Gastrocnemius medialis (tissue), 4 donors: ENCODE measurements at places on chromosomes 5 and 9. TPM values are rescaled to one million over a fixed set of nuclear protein-coding genes. Genes with fewer than 3 reads are reported as not detected.

DNA sequence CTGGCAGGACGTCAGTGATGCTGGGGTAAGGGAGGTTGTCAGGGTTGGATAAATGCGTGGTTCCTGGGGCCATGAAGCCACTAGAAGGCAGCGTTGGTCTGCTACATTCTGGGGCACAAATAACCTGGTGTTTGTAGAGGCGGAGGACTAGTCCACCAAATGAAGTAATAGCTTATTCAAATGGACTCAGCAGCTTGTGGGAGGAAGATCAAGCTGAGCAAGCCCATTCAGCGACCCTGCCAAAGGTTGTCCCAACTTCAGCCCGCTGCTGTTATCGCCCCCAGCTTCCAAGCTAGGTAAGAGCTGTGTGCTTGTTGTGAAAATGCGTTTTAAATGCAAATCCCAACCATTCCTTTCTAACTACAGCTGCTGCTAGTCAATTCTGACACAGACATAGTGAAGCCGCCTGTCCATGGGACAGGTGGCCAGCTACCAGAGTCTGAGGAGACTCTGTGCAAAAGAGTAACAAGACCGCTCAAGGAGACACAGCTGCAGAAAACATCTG, 7.6 kb upstream of the FAM240B start:
- DNase-seq, result no peak

DNA sequence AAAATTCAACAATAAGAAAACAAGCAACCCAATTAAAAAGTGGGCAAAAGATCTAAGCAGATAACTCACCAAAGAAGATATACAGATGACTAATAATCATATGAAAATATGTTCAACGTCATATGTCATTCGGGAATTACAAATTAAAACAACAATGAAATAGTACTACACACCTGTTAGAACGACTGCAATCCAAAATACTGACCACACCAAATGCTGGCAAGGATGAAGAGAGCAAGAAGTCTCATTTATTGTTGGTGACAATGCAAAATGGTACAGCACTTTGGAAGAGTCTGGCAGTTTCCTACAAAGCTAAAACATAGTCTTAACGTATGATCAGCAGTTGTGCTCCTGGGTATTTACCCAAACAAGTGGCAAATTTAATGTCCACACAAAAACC, 37.5 kb downstream of the NDUFS4 start:
- DNase-seq, result no peak

Gene CARD6
- 3.6 TPM for total RNA-seq

Gene TLR4
- total RNA-seq, result 10.3 TPM

Gene TSSK1B
- not detected for total RNA-seq

GRCh38 chr9:108339251-108339650, 516.5 kb downstream of the ACTL7B start:
- no peak for DNase-seq

DNA sequence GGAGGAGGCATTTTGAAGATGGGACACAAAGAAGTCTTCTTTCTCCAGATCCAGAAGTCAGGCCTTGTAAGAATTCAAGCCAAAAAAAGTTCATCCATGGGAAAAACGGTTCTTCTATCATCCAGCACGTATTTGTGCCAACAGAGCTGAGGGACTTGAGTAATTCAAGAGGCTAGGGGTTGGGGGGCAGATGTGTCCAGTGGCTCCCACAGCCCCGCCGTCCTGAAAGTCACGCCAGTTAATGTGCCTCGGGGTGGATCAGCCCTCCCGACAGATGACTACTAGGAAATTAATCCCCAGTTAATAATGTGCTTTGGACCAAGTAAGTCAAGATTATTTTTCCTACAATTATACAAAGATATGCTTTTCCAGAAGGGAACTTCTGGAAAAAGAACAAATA, 23.4 kb downstream of the NREP start:
- no peak for DNase-seq

Gene ACSL6
- total RNA-seq, result 0.29 TPM

DNA sequence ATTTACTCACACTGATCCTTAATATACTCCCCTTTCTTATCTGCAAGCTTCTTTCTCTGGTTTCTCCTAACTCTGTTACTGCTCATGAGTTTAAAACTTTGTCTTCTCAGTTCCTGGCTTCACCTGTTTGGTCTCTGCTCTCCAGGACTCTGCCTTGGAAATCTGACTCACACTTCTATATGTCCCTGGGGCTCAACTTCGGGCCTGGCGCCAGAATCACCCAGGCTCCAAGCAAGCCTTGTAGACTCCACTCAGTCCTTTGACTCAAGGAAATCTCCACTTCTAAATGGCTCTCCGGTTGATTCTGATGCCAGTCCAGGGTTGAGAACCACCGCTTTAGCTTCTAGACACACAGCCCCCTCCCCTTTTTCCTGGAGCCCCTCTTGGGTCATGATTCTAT, 57.8 kb downstream of the TMC1 start:
- DNase-seq, result peak; percentile 50

DNA sequence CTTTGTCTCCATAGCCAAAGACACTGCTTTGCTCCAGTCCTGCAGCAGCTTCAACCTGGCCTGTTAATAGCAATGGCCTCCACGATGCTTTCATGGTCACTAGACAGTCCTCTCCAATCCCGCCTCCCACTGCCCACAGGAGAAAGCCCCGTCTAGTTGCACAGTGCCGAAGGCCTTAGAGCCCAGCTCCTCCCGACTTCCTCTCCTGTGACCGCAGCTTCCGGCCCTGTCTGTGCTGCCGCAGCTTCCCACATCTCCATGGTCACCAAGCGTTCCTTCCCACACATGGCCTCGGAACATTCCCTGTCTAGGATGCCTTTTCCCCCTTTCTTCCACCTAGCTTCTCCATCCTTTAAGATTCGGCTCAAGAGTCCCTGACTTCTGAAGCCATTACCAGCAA, 23.4 kb downstream of the PCA3 start:
- no peak for DNase-seq

GRCh38 chr9:3916411-3916810, 383.5 kb downstream of the GLIS3 start:
- DNase-seq, result no peak

- DNase-seq, result no peak
Measured at GRCh38 chr5:1827886-1828397, 26.7 kb downstream of the NDUFS6 start.

GRCh38 chr5:172943283-172943841, 15.9 kb upstream of the RPL26L1 start:
- no peak for DNase-seq

DNA sequence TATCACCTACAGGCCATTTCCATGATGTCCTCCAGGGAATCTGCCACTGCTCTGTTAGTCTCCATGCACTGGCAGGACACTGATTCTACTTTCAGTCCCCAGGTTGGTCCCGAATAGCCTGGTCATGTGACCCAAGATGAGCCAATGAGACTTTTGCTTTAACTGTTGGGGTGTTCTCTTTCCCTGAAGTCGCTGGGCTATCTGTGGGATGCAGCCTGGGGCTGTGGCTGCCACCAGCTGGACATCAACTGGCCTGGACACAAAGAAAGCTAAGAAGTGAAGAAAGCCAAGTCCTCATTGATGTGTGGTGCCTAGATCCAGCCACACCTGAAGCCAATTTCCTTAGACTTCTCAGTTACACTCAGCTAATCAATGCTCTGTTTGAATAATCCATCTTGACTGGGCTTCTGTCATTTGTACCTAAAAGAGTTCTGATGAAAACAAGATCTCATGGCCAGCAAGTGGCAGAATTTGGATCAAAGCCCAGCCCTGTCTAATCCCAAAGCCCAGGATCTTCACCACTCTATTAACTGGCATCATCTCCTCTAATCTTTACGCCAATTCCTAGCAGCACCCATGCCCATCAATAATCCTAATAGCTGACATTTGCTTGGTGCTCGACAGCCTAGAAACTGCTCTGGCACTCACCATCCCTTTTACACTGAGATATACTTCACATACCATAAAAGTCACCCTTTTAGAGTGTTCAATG, 37.0 kb downstream of the SH3PXD2B start:
- DNase-seq, result no peak

Gene FRMPD1
- total RNA-seq, result 1.7 TPM

DNA sequence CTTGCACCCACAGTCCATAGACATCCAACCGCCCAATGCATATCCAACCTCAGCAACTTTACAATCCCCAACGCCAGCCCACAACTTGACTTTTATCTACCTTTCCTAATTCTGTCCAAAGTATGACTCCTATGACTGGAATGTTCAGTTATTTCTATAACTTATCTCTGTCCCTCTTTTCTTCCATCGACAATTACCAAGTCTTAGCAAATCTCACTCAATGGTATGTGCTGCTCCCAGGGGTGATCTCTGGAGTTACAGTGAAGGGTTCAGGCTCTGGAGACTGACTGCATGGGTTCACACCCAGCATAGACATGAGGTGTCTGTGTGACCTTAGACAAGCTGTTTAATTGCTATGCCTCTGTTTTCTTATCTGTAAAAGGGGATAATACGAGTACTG, 106.9 kb downstream of the SPOCK1 start:
- DNase-seq, result no peak

- no peak for DNase-seq
Measured at GRCh38 chr5:31096238-31096865, 97.1 kb upstream of the CDH6 start.

DNA sequence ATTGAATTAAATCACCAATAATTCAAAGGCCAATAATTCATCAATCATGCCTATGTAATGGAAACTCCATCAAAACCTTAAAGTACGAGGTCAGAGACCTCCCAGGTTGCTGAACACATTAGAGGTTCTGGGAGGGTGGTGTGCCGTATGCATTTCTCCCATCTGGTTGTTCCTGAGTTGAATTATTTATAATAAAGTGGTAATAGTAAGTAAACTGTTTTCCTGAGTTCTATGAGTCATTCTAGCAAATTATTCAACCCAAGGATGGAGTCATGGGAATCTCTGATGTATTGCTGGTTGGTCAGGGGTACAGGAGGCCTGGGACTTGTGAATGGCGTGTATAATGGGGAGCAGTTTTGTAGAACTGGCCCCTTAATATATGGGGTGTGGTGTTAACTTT, 191.7 kb downstream of the CARTPT start:
- no peak for DNase-seq

DNA sequence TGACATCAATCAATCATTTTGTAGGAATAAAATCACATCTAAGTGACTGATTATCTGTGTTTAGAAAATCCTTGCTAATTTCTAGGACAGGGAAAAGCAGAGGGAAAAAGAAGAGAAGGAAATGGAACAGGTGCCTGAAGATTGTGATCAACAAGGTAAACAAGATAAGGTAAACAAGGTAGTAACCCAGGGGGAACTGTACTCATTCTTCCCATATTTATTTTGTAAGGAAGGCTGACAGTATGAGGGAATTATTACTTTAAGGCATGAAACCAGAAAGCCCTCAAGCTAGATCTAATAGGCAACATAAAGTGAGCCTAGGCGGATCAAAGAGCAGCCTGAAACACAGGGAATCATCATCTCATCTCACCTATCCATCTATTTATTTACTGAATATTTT, 231.1 kb downstream of the MLLT3 start:
- DNase-seq, result no peak
